Renal cortical epithelial cell (primary cell): ENCODE measurements at places on chromosomes 13 and 19. TPM values are rescaled to one million over a fixed set of nuclear protein-coding genes. Genes with fewer than 3 reads are reported as not detected.

DNA sequence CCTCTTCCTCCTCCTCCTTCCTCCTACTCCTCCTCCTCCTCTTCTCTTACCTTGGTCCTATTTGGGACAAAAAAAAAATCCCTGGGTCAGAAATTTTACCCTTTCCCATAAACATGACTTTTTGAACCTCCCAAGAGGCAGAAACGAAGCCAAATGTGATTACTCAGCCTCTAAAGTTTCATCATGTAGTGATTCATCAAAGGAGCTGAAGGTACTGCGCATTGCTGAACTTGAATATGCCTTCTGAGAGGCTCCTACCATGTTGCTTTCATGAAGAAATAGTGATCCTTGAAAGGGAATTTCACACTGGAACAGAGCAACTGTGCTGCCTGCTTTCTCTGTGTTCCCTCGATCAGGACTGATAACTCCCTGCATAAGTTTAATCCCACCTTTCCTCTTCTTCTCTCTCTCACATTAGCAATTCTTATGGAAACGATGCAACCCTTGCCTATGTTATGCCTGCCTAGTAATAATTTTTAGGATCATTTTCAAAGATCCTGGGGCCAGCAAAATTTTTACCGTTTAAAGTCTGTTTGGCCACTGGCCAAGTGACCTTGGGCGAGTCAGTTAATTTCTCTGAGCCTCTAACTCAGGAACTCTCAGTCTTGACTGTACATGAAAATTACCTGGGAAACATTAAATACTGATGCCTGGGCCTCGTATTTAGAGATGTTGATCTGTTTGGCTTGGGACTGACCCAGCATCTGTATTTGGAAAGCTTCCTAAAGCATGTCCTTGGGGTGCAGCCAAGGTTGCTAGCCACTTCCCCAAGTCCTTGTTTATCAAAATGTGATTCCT is 149.5 kb downstream of the DCT start:
- peak; percentile 98 for DNase-seq

GRCh38 chr13:48890391-48890790 is 85.3 kb upstream of the FNDC3A start:
- DNase-seq: no peak

The SYT5 gene
- total RNA-seq: 1.0 TPM in 1 of 2 replicates, not detected in the other

The ZNF560 gene
- 0.15 and 0.35 TPM in 2 replicates for total RNA-seq

DNA sequence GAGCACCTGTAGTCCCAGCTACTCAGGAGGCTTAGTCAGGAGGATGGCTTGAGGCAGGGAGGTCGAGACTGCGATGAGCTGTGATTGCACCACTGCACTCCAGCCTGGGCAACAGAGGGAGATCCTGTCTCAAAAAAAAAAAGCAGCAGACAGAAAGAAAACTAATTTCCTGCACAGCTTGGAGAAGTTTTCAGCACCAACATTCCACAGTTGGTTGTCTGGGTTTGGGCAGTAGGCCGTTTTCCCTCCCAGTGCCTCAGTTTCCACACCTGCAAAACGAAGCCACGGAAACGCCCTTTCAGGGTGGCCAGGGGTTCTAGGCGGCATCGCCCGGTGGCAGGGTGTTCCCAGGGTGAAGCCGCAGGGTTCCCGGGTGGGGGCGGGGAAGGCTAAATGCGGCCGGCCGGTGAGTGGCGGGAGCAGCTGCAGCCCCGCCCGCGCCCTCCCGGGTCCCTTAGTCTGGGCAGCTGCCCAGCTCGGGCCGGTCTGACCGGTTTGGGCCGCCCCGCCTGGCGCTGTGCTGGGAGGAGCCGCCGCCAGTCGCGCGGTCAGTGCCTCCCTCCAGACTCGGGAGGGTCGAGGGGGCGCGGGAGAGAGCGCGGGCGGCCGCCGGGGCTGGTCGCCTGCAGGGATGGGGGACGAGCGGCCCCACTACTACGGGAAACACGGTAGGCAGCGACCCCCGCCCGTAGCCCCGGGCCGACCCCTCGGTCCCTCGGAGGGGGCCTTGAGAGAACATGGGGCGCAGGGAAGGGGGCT is at the start of gene SLC44A2:
SLC44A2 (plus strand) TSS at position 551 of the 759 bp plus-strand sequence; CDS start at position 632, 81 bp downstream.
- peak; percentile 28 for DNase-seq

GRCh38 chr19:30567536-30568232 is 195.5 kb downstream of the ZNF536 start:
- DNase-seq: no peak

DNA sequence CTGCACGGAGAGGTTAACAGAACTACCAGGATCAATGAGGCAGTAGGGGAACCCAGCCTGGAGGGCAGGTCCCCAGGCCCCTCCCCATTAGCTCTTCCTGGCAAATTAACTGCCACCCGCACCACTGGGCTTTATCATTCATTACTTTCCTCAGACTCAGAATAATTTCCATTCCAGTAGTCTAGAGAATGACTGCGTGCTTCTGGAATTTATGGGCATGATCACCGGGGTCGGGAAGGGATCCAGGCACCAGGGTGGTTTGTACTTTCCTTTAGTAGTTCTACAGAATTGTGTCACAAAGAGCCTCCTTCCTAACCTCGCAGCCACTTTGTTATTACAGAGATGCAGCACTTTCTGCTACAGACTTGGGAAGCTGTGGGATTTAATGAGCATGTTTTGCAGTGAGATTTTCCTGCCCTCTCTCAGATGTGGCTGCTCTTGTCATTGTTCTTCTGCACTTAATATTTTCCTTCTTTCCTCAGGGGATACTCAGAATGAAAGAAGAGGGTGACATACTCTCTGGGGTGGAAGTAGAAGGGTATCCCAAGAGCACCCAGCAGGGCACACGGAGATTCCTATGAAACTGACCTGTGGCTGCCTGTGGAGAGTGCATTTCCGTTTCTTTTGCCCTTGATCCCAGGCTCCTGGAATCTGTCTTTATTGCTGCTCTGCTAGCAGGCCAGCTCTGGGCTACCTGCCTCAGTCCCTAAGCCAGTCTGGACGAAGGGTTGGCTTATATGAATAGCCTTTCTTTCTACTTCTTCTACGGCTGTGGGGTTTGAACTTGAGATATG is 285.0 kb upstream of the SLC10A2 start:
- DNase-seq: peak; percentile 91

DNA sequence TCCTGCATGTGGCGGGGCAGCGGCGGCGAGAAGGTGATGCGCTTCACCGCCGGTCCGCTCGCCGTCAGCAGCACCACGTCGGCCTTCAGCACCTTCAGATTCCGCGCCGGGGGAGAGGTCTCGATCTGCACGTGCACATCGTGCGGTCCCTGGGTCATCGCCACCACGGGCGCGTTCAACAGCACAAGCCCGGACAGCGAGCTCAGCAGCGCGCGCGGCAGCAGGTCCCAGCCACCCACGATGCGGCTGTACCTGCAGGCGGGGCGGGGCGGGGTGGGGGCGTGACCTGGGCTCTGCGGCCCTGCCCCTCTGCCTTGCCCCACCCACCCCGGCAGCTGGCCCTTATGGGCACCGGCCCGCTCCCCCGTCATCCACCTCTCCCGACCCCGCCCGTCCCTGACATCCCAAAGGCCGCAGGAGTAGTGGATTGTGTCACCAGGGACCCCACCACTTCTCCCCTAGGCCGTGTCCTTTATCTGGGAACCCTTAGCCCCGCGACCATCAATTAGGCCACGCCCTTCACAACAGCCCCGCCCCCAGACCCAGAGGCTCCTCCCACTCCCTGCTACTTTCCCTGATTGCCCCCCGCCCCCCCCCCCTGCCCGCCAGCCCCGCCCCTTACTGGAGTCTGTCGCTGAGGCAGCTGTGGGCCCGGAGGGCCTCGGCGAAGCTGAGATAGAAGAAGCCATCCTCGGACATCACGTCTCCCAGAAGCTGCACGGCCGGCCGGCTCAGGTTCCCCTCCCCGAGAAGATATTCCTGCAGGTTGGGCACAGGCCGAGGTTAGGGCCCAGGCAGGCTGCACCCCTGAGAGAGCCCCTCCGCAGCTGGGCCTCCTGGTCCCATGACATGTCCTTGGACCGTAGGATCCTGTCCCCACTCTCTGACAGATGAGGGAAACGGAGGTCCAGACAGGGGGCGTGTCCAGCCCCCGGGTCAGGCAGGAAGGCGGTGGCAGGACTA is 6.1 kb downstream of the IL4I1 start:
- no peak for DNase-seq

The ZSCAN4 gene
- total RNA-seq: not detected in 2 replicates

- no peak for DNase-seq
These were observed 17.1 kb upstream of the LRCH1 start for GRCh38 chr13:46535825-46536224.

DNA sequence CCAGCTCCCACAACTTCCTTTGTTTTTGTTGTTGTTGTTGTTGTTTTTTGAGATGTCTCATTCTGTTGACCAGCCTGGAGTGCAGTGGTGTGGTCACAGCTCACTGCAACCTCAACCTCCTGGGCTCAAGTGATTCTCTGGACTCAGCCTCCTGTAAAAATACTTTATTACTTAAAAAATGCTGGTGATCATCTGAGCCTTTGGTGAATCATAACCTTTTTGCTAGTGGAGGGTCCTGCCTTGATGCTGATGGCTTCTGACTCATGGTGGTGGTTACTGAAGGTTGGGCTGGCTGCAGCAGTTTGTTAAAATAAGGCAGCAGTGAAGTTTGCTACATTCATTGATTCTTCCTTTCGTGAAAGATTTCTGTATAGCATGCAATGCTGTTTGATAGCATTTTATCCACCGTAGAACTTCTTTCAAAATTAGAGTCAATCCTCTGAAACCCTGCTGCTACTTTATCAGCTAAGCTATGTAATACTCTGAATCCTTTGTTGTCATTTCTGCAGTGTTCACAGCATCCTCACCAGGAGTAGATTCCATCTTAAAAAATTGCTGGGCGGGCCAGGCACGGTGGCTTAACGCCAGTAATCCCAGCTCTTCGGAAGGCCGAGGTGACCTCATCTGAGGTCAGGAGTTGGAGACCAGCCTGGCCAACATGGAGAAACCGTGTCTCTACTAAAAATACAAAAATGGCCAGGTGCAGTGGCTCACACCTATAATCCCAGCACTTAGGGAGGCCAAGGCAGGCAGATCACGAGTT is 18.0 kb downstream of the ARHGAP35 start:
- peak; percentile 89 for DNase-seq

DNA sequence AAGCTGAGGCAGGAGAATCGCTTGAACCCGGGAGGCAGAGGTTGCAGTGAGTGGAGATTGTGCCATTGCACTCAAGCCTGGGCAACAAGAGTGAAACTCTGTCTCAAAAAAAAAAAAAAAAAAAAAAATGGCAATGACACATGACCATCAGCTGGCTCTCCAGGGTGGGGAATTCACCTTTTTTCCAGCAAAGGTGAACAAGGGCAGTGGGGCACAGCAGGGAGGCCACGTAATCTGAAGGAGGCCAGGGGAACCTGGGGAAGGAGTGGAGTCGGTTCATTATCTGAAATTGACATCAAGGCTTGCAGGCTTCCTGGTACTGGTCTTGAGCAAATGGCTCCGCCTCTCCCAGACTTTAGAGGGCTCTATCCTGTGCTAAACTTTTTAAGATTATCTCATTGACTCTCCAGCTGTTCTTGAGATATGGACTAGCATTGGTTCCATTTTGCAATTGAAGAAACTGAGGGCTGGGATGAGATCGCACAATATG is 28.1 kb downstream of the KEAP1 start:
- no peak for DNase-seq

The LHFPL6 gene
- 14.1 and 17.9 TPM in 2 replicates for total RNA-seq

- DNase-seq: no peak
These were observed 974.6 kb downstream of the UQCRFS1 start for GRCh38 chr19:28238270-28238820.

DNA sequence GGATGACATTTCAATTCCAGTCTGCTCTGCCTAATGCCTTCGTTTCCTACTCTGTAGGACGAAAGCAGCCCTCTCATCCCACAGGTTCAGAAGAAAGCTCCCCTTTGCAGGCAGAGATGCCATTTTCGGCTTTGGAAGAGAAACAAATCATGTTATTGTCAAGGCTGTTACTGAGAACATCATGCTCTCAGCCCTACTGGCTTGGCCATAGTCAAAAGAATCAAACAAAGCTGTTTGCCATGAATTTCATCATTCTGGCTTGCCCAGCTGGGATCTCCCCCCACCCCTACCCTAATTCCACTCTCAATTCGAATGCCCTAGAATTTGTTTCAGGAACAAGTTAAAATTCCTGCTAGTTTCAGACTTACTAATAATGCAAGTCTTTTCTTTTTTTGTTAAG is 162.3 kb upstream of the SERP2 start:
- no peak for DNase-seq

The ZNF253 gene
- 5.0 and 14.7 TPM in 2 replicates for total RNA-seq

- DNase-seq: no peak
These were observed 305.0 kb downstream of the ZNF536 start for GRCh38 chr19:30676990-30677679.

The SIGLEC10 gene
- total RNA-seq: not detected in 2 replicates

DNA sequence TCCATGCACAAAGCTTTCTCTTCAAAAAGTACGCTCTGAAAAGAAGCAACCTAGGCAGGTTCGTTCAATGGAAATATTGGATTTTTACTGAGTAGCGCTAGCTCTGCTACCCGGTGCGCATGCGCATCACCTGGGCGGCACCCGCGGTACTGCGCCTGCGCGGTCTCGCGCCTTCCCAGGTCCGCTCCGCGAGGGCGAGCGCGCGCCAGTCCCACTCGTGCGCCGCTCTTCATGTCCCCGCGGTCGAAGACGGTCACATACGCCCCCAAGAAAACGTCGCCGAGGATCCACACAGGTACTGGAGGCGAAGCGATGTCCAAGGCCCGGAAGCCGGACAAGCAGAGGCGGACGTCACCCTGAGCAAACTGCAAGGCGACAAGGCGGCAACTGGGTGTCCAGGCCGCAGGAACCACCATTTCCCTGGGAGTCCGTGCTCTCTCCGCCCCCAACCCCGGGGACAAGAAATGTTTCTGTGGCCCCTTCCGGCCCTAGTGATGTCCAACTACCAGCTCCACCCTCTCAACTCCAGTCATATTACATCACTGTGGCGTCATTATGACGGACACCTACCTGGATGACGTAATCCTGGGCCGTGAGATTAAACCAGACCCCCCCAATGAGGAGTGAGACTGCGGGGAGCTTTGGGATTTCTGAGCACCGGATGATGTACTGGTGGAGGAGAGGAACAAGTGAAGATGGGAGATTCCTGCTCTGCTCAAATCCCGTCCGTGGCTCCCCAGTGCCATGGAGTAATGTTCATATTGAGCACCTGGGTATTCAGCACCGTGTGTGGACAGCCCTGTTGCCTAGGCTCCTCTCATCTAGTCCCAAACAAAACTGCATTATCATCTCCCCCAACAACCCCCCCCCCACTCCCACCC is 4.8 kb upstream of the KCNC3 start:
- no peak for DNase-seq

The CYP4F3 gene
- total RNA-seq: under 0.01 TPM in 1 of 2 replicates, not detected in the other

The LRRC4B gene
- 0.30 TPM in 1 of 2 replicates, not detected in the other for total RNA-seq

The IZUMO1 gene
- not detected in 2 replicates for total RNA-seq

The ZNF304 gene
- 12.2 and 13.5 TPM in 2 replicates for total RNA-seq

DNA sequence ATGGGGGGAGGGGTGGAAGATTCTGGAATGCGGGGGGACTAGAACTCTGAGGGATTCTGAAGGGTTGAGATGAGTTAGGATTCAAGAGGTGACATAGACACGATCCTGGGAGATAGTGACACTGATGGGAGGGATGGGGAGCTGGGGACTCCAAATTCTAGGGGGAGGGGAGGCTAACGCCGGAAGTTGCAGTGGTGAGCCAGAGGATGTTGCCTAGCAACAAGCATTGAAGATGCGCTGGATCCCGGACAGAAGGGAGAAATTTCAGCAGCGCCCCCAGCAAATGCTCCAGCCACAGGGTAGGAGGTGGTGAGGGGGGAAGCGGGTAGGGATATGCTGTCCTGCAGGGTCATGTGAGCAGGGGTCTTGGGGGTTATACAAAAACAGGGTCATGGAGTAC is 6.9 kb upstream of the LTBP4 start:
- no peak for DNase-seq

The KCNN1 gene
- 0.30 TPM in 1 of 2 replicates, not detected in the other for total RNA-seq

- DNase-seq: no peak
These were observed 1.3 kb downstream of the OR10H5 start for GRCh38 chr19:15788594-15789270.

The SIGLEC12 gene
- total RNA-seq: not detected in 2 replicates

The MIDN gene
- total RNA-seq: 12.2 and 44.9 TPM in 2 replicates

- DNase-seq: no peak
These were observed 1.2 kb upstream of the ZNF626 start for GRCh38 chr19:20662421-20663105.
